ENCODE measurements at places on chromosomes 2 and 18.

DNA sequence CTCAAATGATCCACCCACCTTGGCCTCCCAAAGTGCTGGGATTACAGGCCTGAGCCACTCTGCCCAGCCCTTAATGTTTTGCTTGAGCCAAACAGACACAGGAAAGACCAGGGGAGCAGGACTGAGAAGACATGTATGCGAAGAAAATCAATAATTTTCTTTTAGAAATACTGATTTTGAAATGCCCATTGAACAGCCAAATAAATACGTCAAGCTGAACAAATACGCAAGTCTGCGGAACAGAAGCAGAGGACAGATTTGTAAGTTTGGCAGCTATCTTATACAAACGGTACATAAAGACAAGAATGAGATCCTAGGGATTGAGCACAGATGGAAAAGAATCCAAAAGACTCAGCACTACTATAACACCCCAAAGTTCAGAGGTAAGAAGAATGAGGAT, 20.8 kb downstream of the SF3B1 start:
- no peak for DNase-seq

- DNase-seq = no peak
These were observed 335.1 kb downstream of the METTL4 start for GRCh38 chr18:2236232-2236631.

- DNase-seq = no peak
These were observed 1.0 kb upstream of the TUBB6 start for GRCh38 chr18:12306752-12307700.

DNA sequence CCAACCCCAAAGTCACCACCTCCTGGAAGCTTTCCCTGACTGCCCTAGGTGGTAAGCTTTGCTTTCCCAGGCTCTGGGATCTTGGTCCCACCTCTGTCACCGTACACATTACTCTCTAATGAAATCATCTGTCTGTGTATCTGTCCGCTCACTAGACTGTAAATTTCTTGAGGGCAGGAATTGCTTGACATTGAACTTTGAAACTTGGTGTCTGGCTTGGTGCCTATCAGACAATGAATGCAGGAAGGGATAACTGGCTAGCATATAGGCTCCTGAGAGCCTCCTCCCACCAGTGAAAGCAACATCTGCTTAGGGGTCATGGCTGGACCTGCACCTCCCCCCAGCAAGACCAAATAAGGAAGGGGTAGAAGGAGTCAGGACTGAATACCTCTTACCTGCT, 155.7 kb downstream of the TNS1 start:
- DNase-seq = no peak

GRCh38 chr2:207505728-207506127, 24.0 kb upstream of the CREB1 start:
- DNase-seq = no peak

GRCh38 chr2:203732953-203733510, 26.6 kb downstream of the CD28 start:
- DNase-seq = no peak

DNA sequence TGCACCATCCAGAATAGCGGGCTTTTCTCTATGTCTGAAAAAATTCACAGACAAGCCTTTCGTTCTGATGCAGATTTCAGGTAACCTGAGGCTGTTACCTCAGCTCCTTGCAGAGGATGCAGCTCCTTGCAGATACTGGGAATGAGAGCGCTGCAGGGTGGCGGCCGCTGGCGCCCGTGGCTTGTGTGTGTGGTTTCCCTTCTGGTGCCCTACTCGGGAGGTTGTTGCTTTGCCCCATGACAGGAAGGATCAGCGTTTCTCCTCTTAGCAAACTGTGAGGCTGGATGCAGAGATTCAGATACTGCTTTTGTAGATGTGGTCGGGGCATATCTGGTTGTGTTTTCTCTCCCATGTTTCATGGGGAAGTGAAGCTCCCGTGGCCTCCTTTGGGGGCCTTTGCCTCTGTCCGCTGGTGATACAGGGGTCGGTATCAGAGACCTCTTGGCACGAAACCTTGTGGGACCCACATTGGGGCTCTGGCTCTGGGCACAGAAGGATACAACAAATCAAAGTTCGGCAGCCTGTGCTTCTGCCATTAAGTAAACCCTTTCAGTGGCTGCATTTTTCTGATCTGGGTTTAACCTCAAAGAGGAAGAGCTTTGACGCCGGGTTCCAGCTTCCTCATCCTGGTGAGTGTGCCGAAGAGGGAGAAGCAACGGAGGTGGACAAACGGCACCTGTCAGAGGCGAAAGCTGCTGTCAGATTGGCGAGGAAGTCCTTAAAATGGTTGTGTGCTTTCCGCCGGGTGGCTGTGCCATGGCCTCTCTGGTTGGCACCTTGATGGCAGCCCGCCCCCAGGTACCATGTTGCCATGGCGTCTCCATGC, 127.8 kb downstream of the MBP start:
- no peak for DNase-seq

DNA sequence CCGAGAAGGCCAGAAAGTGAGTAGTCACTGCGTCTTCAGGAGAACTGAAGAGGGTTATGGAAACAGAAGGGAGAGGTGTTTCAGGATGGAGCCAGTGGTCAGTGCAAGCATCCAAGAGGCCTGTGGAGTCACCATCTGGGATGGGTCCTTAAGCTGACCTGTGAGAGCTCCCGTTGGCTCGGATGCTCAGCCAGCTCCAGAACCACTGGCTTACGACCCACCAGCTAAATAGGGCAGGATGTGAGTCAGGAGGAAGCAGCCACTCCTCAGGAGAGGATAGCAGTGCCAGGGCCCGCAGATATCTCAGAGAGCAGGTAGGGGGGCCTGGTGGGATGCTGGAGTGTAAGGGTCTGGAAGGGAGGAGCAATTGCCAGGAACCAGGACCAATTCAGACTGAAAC, 63.1 kb upstream of the B3GNT7 start:
- no peak for DNase-seq

DNA sequence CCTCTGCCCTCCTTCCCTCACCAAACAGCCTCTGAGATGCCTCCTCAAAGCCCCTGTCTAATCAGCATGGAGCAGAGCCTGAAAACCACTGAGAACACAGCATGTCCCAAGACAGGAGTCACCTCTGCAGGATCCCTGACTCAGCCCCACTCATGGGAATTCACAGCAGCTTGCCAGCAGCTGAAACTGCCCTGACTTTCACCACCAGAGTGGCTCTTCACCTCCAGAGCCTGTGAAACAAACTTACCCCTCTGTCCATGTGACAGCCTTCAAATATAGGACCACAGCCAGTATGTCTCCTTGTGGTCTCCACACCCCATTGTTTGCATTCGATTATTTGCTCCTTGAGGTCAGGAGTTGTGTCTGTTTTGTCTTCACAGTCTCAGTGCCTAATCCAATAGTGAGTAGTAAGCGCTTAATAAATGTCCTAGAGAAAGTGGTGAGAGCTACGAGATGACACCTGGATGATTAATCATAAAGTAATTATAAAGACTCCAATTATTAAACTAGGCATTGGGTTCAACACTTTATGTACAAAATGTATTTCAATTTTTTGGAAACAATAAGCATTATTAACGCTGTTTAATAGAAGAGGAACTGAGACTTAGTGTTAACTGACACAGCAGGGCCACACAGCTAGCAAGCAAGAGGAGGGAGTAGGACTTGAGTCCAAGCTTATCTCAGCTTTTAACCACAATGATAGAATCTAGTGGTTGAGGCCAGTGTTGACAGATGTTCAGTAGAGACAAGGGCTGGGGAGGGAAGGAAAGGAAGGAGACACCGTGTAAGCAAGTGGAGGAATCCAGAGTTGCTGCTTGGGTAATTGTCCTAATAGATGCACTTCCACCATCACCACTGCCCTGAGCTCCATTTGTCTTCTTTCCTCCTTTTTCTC, 358.7 kb upstream of the TNP1 start:
- DNase-seq = no peak

- DNase-seq = no peak
These were observed 68.8 kb upstream of the SERTAD2 start for GRCh38 chr2:64722291-64723044.

GRCh38 chr2:68342470-68342869, 22.6 kb upstream of the PLEK start:
- no peak for DNase-seq

DNA sequence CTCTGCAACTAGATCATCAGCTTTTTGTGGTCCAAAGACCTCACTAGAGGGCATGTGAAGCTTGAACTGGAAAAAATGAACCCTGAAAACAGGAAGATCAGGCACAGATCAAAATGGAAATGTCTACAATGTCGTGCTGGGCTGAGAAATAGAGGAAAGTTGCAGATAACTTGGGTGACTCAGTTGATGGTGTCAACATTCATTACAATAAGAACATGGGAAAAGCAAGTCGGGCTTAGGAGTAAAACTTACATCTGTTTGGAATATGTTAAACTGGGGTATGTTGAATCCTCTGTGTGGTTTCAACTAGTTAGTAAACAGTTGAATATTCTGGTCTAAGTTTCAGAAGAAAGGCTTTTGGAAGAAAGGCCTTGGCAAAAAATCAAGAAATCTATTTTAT, 940.4 kb downstream of the ERBB4 start:
- no peak for DNase-seq

- no peak for DNase-seq
These were observed 53.0 kb upstream of the CCDC150 start for GRCh38 chr2:196586511-196586991.

GRCh38 chr2:69192176-69192945, 179.4 kb downstream of the ANTXR1 start:
- DNase-seq = no peak

- DNase-seq = peak; percentile 97
These were observed 88.2 kb upstream of the LCLAT1 start for GRCh38 chr2:30358842-30359241.

DNA sequence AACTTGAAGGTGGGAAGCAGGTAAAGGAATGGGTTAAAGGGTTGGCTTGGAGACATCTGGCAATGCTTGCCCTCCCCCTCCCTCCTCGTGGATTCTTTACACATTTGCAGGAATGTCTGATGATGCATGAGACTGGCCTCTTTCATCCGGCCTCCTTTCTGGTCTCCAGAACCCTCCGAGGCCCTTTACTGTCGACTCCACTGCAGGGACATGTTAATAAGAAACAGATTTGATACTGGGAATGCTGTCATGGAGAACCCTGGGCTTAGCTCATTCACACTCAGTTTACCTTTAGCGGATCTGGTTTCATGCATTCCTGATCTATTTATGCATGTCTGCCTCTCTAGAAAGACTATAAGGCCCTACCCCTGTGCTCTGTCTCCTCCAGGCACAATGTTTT, 238.7 kb downstream of the TGIF1 start:
- no peak for DNase-seq

DNA sequence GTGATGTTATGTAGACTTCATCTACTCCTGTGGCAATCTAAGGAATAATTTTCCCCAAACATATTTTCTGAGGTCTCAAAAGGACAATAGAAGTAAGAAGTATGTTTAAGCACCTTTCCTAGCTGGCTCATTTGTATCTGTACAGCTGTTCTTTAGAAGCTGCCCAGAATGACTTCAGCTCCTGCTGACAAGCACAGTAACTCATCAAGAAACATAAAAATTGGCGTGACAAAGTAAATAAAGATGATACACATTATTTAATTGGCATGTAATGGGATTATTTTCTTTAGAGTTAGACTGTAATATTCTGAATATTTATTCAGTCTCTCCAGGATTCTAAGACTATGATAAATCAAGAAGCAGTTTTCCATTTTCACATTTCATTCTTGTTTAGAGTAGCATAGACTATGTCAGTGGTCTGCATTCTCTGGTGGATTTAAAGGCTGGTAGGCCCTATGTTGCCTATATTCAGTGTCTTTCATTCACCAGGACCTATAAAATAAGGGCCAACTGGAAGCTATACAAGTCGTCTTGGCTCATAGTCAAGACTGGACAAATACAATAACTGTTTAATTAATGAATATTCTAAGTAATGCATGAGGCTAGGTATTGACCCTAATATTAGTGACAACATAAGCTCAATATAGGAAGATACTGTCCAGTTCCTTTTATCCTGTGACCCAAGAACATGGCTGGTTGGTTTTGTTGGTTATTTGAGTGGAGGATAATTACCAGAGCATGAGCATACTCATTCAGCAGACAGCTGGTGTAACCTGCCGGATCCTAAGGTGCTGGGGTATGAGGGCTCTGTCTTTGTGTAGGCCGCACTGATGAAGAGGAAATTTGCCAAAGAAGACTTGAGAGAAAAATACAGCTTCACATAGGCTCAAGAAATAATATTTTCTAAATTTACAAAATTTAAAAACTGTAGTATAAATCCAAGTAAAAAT, 107.0 kb downstream of the PDE1A start:
- DNase-seq = no peak

DNA sequence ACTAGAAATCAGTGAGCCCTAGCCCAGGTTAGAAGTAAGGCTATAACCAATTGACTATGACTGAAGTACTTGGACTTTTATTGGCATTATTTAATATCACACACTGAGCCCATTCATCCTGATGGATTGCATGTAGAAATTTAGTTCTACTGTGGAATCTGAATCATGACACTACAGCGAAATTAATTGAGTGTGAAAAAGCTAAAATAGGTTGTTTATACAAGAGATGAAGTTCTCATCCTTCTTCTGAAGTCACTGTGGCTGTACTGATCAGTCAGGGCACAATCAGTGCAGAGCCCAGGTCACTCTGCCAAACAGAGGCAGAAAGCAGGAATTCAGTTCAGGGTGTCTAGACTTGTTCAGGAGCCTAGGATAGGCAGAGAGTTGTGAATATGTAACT, 158.9 kb downstream of the BABAM2 start:
- no peak for DNase-seq

GRCh38 chr18:63271881-63272299, 47.7 kb downstream of the BCL2 start:
- DNase-seq = peak; percentile 69

DNA sequence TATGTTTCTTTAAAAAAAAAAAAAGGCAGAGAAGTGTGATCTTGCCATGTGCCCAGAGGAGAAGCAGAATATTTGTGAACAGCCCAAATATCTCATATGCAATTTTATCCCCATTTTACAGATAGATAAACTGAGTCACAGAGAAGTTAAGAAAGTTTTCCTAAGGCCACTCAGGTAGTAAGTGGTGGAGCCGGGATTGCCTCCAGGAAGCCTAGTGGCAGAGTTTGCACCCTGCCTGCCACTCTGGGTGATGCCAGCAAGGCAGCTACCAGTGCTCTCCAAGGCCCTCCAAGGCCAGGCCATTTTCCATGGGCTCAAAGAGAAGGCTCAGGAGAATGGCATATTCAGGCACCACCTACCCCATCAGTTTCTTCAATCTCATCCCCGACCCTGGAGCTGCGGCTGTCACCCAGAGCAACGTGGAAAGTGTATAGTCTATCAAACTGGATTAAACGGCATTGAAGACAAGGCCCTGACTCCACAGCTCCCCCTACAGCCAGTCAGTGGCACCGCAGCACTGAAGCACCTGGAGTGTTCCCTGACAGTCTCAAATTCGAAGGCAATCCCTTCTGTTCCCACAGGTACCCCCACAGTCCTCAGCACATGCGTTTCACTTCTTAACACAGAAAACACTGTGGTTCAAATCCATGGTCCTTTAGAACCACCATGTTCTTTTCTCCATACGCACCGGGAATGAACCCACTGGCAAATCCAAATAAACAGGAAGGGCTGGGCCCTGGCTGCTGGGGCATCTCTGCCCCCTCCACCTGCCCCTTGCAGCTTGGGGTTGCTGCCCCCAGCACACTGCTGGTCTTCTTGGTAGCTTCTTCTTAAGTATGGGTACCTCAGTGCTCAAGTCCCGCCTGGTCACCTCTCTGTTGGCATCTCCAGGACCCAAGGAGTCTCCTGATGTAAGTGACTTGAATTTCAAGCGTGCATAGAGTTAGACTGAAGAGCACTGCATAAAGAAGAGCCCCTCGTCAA, 175.3 kb downstream of the INHBB start:
- no peak for DNase-seq

- DNase-seq = no peak
These were observed 247.6 kb downstream of the DLGAP1 start for GRCh38 chr18:4207383-4207985.
